Lower lobe of right lung (tissue), 2 donors: ENCODE measurements at places on chromosomes 11 and 22. TPM values are rescaled to one million over a fixed set of nuclear protein-coding genes. Genes with fewer than 3 reads are reported as not detected.
A peak's percentile ranks its signal among the peaks of the same experiment; 100 is the strongest.

Gene LIN7C
- total RNA-seq, result 33.6 TPM

Gene CNTN5
- total RNA-seq, result 0.24 TPM

Gene TMPRSS4
- 7.9 TPM for total RNA-seq

Gene PELI3
- 21.4 TPM for total RNA-seq

Gene PDGFD
- total RNA-seq, result 3.9 TPM

Gene IL10RA
- 37.7 TPM for total RNA-seq

Gene XRCC6
- 162 TPM for total RNA-seq

- DNase-seq, result no peak
Measured at GRCh38 chr11:128116885-128117284, 470.5 kb downstream of the ETS1 start.

DNA sequence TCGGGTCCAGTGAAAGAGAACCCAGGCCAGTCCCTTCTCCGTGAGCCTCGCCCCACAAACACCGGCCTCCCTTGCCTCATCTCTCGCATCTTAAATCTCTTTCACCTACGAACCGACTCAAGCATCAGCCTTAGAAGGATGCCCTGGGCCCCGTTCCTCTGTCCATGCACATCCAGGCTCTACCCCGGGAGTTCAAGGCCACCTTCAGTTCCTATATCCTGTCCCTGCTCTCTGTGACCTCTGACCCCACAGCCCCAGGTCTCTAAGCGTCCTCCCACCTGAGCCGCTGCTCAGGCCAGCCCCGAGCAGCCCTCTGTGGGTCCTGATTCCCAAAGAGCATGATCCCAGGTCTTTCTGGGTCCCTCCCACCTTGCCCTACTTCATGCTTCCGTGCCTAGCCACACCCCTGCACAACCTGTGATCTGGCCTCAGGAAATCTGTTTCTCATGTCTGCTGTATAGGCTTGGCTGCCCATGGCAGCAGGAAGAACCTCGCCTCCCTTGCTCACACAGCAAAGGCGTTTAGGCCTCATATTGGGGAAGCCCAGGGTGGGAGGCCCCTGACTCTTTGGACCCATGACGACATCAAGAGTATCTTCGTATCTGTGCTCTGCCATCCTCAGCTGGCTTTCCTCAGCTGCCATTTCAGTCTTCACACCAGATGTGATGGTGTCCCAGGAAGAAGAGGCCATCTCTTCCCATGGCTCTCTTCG is 77.5 kb upstream of the SEPTIN5 start:
- no peak for DNase-seq

DNA sequence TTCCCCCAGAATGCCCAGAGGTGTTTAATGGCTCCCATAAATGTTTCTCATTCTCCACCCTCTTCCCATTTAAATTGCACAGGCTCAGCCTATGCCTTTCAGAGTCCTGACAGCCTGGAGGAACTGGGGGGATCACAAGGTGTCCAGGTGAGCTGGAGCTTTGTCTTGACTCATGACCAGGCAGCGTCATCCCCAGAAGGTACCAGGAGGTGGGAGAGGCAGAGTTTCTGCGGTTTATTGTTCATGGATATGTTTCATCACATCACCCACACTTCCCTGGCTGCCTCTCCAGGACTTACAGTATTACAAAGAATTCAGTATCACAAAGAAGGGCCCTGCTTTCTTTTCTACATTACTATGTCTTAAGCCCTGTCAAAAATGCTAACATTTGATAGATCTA is 103.2 kb upstream of the GALNT18 start:
- DNase-seq, result no peak

DNA sequence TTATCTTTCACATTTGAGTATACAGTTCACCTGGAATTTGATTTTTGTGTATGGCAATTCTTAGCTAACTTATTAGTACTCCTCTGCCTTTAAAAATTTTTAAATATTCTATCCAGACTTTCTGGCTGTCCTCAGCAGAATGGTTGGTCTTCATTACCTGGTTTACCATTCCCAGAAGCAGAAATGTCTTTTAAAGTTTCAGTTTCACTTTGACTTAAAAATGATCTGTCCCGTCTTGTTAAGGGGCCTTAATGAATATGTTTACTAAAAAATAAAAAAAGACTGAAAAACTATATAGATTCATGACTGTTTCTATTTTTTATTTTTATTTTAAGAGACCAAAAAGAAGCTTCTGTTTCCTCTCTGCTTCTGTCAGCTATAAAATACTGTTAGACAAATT is 70.5 kb upstream of the TNRC6B start:
- no peak for DNase-seq

GRCh38 chr11:95522874-95523273 is 266.7 kb downstream of the FAM76B start:
- no peak for DNase-seq

- peak; percentile 64 for DNase-seq
Measured at GRCh38 chr22:23772649-23773473, at the start of gene MMP11. MMP11 (plus strand) TSS chr22:23772849; CDS start chr22:23772871, 22 bp downstream.

GRCh38 chr11:45896422-45896984 is 10.6 kb downstream of the FREY1 start:
- no peak for DNase-seq

GRCh38 chr11:105689631-105690030 is 79.8 kb downstream of the GRIA4 start:
- DNase-seq, result no peak

GRCh38 chr22:24516301-24516737 is 21.2 kb downstream of the UPB1 start:
- no peak for DNase-seq

DNA sequence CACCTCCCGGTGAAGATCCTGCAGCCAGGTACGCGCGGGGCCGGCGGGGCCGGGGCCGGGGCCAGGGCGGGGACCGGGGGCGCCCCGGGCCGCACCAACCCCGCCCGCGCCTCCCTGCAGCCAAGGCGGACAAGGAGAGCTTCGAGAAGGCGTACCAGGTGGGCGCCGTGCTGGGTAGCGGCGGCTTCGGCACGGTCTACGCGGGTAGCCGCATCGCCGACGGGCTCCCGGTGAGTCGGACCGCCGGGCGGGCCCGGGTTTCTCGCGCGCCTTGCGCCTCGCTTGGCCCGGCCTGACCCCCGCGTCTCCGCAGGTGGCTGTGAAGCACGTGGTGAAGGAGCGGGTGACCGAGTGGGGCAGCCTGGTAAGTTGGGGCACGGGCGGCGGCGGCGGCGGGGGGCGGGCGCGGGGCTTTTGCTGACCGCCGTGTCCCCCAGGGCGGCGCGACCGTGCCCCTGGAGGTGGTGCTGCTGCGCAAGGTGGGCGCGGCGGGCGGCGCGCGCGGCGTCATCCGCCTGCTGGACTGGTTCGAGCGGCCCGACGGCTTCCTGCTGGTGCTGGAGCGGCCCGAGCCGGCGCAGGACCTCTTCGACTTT is 531 bp downstream of the PIM3 start:
- peak; percentile 74 for DNase-seq

GRCh38 chr11:18715476-18715875 is 10.5 kb downstream of the IGSF22 start:
- DNase-seq, result no peak

DNA sequence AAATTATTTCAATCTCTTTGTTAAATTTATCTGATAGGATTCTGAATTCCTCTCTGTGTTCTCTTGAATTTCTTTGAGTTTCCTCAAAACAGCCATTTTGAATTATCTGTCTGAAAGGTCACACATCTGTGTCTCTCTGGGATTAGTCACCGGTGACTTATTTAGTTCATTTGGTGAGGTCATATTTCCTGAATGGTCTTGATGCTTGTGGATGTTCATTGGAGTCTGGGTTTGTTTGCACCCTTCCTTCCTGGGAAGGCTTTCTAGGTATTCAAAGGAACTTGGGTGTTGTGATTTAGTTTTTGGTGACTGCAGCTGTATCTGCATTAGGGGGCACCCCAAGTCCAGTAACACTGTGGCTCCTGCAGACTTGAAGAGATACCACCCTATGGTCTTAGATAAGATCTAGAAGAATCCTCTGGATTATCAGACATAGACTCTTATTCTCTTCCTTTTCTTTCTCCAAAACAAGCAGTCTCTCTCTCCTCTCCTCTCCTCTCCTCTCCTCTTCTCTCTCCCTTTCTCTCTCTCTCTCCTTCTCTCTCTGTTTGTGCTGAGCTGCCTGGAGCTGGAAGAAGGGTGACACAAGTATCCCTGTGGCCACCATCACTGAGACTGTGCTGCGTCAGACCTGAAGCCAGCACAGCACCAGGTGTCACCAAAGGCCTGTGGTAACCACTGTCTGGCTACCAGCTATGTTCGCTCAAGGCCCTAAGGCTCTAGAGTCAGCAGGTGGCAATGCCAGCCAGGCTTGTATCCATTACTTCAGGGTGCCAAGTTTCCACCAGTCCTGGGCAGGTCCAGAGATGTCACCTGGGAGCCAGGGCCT is 3.3 kb upstream of the HEPN1 start:
- DNase-seq, result no peak

GRCh38 chr22:17431179-17431578 is 61.9 kb downstream of the CECR2 start:
- DNase-seq, result no peak

DNA sequence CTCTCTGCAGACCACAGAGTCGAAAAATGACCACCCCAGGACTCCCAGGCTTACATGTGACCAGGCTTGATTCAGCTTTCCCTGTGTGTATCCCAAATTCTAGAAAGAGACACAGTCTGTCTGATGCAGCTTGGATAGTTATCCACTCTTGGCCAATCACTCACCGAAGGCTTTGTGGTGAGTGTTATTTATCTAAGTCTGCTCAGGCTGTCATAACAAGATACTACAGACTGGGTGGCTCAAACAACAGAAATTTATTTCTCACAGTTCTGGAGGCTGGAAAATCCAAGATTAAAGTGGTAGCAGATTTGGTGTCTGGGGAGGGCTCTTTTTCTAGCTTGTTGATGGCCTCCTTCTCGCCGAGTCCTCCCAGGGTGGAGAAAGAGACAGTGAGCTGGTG is 63.2 kb downstream of the ZBTB16 start:
- DNase-seq, result no peak

- DNase-seq, result no peak
Measured at GRCh38 chr11:70067036-70067435, 11.1 kb upstream of the ANO1 start.

GRCh38 chr11:15288863-15289262 is 174.1 kb downstream of the INSC start:
- no peak for DNase-seq

DNA sequence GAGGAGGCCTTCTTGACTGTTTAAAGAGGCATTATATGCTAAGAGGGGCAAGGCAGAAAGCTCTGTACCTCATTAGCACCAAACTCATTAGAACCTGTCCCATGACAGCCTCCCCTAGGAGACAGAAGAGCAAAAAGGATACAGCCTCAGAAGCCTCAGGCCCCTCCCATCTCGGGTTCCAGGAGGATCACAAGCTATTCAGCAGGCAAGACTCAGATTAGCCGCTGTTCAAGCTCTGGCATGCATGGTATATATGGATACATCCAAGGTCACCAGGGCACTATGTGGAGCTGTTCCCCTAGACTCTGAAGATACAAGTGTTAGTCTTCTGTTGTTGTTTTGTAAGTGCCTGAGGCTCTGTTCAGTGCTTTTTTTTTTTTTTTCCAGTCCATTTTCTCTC is 32.1 kb downstream of the ATXN10 start:
- no peak for DNase-seq
